Activated gamma-delta T cell treated with anti-CD3 and anti-CD28 coated beads, Interleukin-2, amount 50 U/mL, for 16 hours (primary cell): ENCODE measurements at places on chromosomes 1 and 21.

GRCh38 chr1:165631342-165632151 lies 513 bp downstream of the MGST3 start:
- no peak for DNase-seq

- DNase-seq = no peak
Observed at GRCh38 chr1:29644812-29645211, 408.5 kb downstream of the PTPRU start.

GRCh38 chr1:175503538-175503937 lies 239.9 kb downstream of the TNR start:
- DNase-seq = no peak

GRCh38 chr1:43982241-43982640 lies 3.2 kb downstream of the B4GALT2 start:
- DNase-seq = no peak

DNA sequence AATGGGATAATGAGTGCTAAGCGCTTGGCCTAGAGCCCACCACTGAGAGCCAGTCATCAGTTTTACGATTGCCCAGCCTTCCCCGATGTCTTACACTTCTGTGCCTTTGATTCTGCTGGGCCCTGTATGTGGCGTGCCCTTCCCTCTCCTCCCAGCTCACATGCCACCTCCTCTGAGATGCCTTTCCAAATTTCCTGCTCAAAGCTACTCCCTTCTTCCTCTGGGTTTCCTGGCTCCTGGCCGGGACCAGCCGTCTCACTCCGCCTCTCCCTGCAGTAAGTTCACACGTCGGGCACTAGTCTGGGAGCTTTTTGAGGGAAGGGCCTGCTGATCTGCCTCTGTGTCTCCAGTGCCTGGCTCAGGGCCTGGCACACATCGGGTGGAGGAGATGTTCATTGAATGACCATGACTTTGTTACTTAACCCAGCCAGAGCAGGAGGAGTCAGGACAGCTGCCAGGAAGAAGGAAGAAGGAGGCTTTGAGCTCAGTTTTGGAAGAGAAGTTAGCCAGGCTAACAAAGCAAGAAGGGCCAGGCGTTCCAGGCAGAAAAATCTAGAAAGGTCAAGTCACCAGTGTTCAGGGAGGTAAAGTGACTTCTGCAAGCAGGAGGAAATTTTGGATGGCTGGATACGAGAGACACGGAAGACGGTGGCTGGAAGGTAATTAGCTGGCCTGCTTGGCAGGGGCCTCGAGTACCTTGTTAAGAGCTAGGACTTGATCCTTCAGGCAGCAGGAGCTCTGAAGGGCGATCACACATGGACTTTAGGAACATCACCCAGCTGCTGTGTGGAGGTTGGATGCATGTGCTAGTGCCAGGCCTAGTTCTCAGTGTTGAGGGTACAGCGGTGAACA lies 63.6 kb downstream of the EPHB2 start:
- no peak for DNase-seq

DNA sequence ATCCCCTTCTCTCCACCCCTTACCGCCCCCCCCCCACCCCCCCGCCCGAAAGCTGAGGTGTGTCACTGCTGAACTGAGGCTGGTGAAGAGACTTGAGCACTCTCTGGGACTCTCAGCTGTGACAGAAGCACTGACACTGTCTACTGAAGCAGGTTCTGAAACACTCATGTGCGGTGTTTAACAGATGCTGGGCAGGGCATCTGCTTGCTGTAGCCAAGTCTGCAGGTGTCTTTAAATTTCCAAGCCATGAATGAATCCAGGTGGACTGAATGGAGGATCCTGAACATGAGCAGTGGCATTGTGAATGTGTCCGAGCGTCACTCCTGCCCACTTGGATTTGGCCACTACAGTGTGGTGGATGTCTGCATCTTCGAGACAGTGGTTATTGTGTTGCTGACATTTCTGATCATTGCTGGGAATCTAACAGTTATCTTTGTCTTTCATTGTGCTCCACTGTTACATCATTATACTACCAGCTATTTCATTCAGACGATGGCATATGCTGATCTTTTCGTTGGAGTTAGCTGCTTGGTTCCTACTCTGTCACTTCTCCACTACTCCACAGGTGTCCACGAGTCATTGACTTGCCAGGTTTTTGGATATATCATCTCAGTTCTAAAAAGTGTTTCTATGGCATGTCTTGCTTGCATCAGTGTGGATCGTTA lies at the start of gene GPR52:
Gene GPR52 (plus strand): TSS at position 99 of the 665 bp plus-strand sequence. CDS start 148 bp downstream, at position 247.
- no peak for DNase-seq

GRCh38 chr1:48261881-48262400 lies 39.4 kb downstream of the SLC5A9 start:
- DNase-seq = no peak

DNA sequence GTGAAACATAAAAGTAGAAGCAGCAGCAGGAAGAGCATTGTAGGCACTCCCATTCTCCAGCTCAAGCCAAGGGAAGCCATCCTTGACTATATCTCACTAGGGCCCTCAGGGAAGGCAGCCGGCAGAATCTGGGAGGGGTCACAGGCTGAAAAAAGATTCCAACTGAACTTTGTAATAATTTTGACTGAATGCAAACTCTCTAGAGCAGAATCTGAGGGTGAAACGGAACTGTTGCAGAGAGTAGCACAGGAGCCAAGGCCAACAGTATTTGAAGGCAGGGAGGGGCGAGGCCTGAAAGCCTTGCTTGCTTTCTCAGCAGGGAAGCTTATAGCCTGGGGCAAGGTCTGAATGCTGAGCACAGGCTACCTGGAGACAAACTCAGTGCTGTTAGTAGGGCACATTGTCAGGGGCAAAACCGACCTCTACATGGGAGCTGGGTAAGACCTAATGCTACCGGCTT lies 180.6 kb downstream of the COL24A1 start:
- DNase-seq = no peak
